ENCODE measurements at places on chromosomes 11 and 22. TPM values are rescaled to one million over a fixed set of nuclear protein-coding genes. Genes with fewer than 3 reads are reported as not detected.

ISX gene
- total RNA-seq, result not detected

USP2 gene
- 2.7 TPM for total RNA-seq

GRCh38 chr22:38228873-38229740, 27.3 kb downstream of the MAFF start:
- peaks cover 45% of the 10 kb centered on the region for H3K4me1 ChIP-seq
- H3K27me3 ChIP-seq, result no peaks in the 10 kb centered on the region
- no peak overlapping the region for H3K4me3 ChIP-seq
- peak overlapping the region; percentile 83 for H3K27ac ChIP-seq

DNA sequence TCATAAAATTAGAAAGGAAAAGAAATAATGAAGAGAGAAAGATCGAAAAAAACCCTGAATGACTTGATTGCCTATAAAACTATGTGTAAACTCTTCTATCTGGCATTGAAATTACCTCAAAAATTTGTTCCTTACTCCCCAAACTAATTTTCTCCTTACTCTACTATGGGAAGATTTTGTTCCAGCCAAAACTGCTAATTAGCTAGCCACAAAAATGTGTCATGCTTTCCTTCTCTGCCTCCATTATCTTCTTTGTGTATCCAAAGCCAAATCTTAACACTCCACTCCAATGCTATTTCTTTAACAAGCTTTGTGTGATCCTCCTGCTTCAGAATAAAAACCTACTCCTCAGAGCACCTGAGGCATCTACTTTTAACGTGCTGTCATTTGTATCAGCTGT, 831.2 kb downstream of the METTL15 start:
- no peaks in the 10 kb centered on the region for H3K4me1 ChIP-seq
- H3K27me3 ChIP-seq, result no peaks in the 10 kb centered on the region
- no peaks in the 10 kb centered on the region for H3K36me3 ChIP-seq
- H3K27ac ChIP-seq, result no peak overlapping the region
- no peak overlapping the region for H3K4me3 ChIP-seq
- no peak for DNase-seq

GRCh38 chr11:75326439-75326810, 25.0 kb downstream of the ARRB1 start:
- no peak overlapping the region for H3K4me3 ChIP-seq
- DNase-seq, result no peak
- peaks cover 38% of the 10 kb centered on the region for H3K36me3 ChIP-seq
- no peaks in the 10 kb centered on the region for H3K27me3 ChIP-seq
- H3K4me1 ChIP-seq, result peaks cover 76% of the 10 kb centered on the region

GRCh38 chr22:45891471-45891995, 85.4 kb downstream of the WNT7B start:
- H3K27me3 ChIP-seq, result no peaks in the 10 kb centered on the region
- no peak overlapping the region for H3K27ac ChIP-seq
- DNase-seq, result no peak
- no peak overlapping the region for H3K4me3 ChIP-seq

DNA sequence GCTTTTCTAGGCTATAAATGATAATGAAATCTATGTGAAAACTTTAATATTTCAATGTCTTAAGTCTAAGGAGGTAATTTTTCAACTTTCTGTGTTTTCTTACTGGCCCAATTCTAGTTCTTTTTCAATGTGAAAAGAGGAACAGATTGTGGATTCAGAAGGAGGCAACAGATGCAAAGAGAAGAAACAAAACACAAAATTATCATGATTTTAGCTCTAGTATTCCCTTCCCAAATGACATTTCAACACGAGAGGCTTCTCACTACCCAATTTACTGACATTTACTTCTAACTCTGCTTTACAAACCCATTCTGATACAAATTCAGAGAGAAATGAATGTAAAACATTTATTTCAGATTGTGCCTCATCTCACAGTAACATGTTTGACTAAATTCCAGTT, 169.4 kb downstream of the WT1 start:
- no peaks in the 10 kb centered on the region for H3K36me3 ChIP-seq
- DNase-seq, result no peak
- H3K4me3 ChIP-seq, result no peak overlapping the region
- no peaks in the 10 kb centered on the region for H3K4me1 ChIP-seq
- no peaks in the 10 kb centered on the region for H3K27me3 ChIP-seq

HMBS gene
- total RNA-seq, result 10.0 TPM

DNA sequence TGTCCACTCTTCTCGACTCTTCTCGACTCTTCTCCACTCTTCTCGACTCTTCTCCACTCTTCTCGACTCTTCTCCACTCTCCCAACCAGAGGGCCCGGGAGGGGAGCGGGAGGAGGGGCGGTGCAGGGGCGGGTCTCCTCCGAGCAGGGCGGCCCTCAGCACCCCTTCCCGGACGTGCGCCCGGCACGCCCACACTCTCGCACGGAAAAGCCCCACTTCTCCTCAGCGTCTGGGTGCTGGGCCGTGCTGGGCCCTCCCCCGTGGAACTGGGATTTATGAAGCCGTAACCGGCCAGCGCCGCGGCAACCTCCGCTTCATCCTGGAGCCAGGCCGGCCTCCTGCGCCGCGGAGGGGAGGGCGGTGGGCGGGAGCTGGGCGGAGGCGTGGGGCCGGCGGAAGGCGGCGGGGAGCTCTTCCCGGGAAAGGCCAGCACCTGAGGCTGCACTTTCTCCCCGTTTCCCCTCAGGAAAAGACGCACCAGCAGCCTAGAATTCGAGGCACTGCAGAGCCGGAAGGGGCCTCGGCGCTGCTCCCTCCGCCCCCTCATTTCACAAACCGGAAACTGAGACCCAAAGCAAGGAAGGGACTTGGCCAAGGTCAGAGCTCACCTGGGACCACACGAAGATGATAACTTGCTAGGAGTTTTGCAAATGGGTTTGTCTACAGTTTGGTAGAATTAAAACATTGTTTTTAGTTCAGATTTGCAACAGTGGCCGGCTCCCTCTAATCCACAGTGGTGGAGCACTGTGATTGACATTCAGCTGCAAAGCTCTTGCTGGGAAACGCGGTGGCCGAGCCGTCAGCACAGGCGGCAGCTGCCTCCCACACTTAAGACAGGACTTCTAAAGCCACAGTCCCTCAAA, 31.6 kb upstream of the JAM3 start:
- H3K4me1 ChIP-seq, result peaks cover 25% of the 10 kb centered on the region
- no peaks in the 10 kb centered on the region for H3K27me3 ChIP-seq
- DNase-seq, result peak; percentile 58

- H3K27ac ChIP-seq, result peak overlapping the region; percentile 95
- H3K27me3 ChIP-seq, result no peaks in the 10 kb centered on the region
- peak; percentile 92 for DNase-seq
- H3K4me1 ChIP-seq, result peaks cover 67% of the 10 kb centered on the region
Observed at GRCh38 chr22:49962012-49962750, 1.6 kb downstream of the PIM3 start.

SCGB1D2 gene
- not detected for total RNA-seq

- no peak overlapping the region for H3K27ac ChIP-seq
- no peaks in the 10 kb centered on the region for H3K36me3 ChIP-seq
Observed at GRCh38 chr22:23580576-23581259, 628 bp upstream of the IGLL1 start.

CATSPER1 gene
- 0.79 TPM for total RNA-seq

GRCh38 chr22:42169055-42169469, 38.5 kb upstream of the CYP2D6 start:
- H3K4me1 ChIP-seq, result peaks cover 9% of the 10 kb centered on the region
- H3K4me3 ChIP-seq, result no peak overlapping the region
- DNase-seq, result no peak
- no peaks in the 10 kb centered on the region for H3K27me3 ChIP-seq

DNA sequence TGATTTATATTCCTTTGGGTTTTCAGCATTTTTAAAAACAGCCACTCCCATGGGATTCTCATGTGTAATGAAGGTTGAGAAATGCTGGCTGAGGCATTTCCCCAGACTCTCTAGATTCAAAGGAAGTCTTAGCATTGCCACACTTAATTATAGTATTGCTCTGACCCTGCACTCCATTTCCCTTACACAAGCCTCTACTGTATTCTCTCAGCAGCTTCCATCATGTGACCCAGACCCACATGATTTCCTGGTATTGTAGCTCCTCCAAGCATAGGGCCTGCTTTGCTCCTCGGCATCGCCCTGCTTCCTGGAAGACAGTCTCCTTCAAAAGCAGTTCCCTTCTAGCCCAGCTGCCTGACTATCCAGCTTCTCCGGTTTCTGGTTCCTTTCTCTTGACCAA, 261.5 kb downstream of the LARGE1 start:
- H3K4me1 ChIP-seq, result peaks cover 9% of the 10 kb centered on the region
- H3K27ac ChIP-seq, result peak overlapping the region; percentile 9
- no peak for DNase-seq
- H3K27me3 ChIP-seq, result no peaks in the 10 kb centered on the region
- H3K36me3 ChIP-seq, result no peaks in the 10 kb centered on the region

GRCh38 chr11:79747406-79747805, 306.6 kb upstream of the TENM4 start:
- no peaks in the 10 kb centered on the region for H3K36me3 ChIP-seq
- H3K27ac ChIP-seq, result no peak overlapping the region
- no peak for DNase-seq
- H3K4me3 ChIP-seq, result no peak overlapping the region

MS4A12 gene
- total RNA-seq, result not detected

GRCh38 chr11:8003187-8003586, 16.1 kb downstream of the EIF3F start:
- DNase-seq, result no peak
- H3K36me3 ChIP-seq, result peaks cover 10% of the 10 kb centered on the region
- no peak overlapping the region for H3K27ac ChIP-seq
- no peaks in the 10 kb centered on the region for H3K27me3 ChIP-seq
- H3K4me3 ChIP-seq, result no peak overlapping the region

PHETA2 gene
- total RNA-seq, result 7.3 TPM

GRCh38 chr11:119373921-119374631, 7.4 kb downstream of the USP2 start:
- no peak overlapping the region for H3K4me3 ChIP-seq
- H3K27ac ChIP-seq, result no peak overlapping the region
- H3K4me1 ChIP-seq, result peaks cover 28% of the 10 kb centered on the region
- peak; percentile 67 for DNase-seq

DNA sequence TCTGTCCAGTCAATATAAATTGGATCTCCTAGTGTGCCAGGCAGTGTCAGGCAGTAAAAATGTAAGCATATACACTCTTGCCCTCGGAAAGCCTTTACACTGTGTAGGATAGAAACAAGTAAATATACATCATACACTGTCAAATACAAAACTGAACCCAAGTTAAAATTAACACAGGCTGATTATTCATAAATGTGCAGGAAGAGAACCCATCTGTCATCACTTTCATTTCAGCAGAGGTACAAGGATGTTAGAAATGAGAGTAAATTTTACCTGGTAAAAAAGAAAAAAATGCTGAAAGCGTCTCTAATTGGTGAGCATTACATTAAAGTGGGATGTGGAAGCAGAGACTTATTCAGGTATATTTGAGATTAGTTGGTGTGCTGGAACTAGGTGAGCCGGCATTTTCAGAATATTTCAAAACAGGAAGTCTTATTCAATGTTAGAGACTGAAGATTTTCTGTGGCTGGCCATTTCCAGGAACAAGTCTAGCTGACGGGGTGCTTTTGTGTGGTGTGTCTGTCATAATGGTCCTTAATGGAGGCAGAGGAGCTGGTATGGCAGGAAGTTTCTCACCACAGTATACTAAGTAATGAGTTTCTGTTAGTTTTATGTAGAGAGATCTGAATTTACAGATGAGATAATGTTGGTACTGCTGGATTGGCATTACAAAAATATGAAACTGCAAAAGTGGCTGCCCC, 192.6 kb downstream of the CASP12 start:
- DNase-seq, result no peak
- H3K27ac ChIP-seq, result peak overlapping the region; percentile 59
- no peaks in the 10 kb centered on the region for H3K27me3 ChIP-seq

DNA sequence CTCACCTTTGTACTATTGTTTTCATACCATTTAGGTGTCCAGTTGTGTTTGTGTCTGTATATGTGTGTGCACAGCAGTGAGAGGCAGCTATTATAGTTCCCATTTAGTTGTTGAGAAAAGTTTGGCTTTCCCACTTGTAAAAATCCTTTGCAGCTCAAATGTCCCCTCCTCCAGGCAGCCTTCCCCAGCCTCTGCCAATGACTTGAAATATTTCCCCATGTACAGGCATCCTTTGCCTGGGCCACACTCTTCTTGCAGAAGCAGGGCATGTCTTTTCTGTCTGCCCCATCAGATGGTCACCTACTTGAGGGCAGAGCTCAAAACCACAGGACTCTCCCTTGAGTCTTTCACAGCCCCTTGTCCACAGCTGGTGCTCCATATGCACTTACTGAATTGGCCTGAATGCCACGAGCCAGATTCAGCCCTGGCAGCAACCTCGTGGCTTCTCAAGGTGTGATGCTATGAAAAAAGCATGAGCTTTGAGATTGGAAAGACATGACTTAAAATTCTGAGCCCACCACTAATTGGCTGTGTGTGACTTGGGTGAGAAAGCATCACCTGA, 39.3 kb downstream of the MYEOV start:
- peaks cover 7% of the 10 kb centered on the region for H3K4me1 ChIP-seq
- no peaks in the 10 kb centered on the region for H3K27me3 ChIP-seq
- no peak overlapping the region for H3K4me3 ChIP-seq
- DNase-seq, result peak; percentile 6
- H3K36me3 ChIP-seq, result no peaks in the 10 kb centered on the region
- no peak overlapping the region for H3K27ac ChIP-seq

- H3K27ac ChIP-seq, result peak within 1 kb of the TSS; percentile 81
- no peaks in the 10 kb centered on the region for H3K27me3 ChIP-seq
- peaks cover 13% of the 10 kb centered on the region for H3K4me1 ChIP-seq
- peak within 1 kb of the TSS; percentile 50 for H3K4me3 ChIP-seq
Observed at GRCh38 chr22:36913427-36914389, at the start of gene CSF2RB. CSF2RB (plus strand) TSS chr22:36913628; CDS start chr22:36922208, 8,580 bp downstream.

TCP11L1 gene
- 23.0 TPM for total RNA-seq

DNA sequence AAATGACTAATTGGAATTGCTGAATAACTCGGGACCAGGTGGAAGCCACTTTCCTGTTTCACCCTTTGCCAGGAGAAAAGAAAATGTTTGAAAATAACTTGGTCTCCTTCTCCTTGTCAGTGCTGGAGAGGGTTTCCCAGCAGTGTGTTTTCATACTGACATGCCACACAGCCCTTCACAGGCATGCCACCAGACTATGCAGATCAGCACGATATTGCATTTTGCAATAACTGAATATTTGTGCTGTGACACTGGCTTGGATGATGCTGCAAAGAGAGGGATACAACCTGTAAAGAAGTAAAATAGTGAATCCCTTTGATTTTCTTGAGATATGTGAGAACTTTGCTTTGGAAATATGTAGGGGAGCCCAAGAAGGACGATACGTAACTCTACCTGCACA, 200.0 kb upstream of the NAV2 start:
- H3K36me3 ChIP-seq, result no peaks in the 10 kb centered on the region
- no peak overlapping the region for H3K4me3 ChIP-seq
- peaks cover 6% of the 10 kb centered on the region for H3K4me1 ChIP-seq
- H3K27ac ChIP-seq, result peak overlapping the region; percentile 11
- DNase-seq, result no peak

FJX1 gene
- 5.5 TPM for total RNA-seq

OR51B4 gene
- not detected for total RNA-seq

- no peak for DNase-seq
- H3K36me3 ChIP-seq, result no peaks in the 10 kb centered on the region
- no peak overlapping the region for H3K27ac ChIP-seq
- no peaks in the 10 kb centered on the region for H3K27me3 ChIP-seq
- H3K4me1 ChIP-seq, result no peaks in the 10 kb centered on the region
Observed at GRCh38 chr11:131723088-131723487, 352.7 kb downstream of the NTM start.

Measured in upper lobe of left lung (tissue), 6 donors.